Tibial nerve (tissue), 4 donors: ENCODE measurements at places on chromosomes 2 and 18. TPM values are rescaled to one million over a fixed set of nuclear protein-coding genes. Genes with fewer than 3 reads are reported as not detected.

The ARHGAP28 gene
- total RNA-seq = 7.8 TPM

The POTEF gene
- total RNA-seq = not detected

The CAD gene
- 40.2 TPM for total RNA-seq

The RIT2 gene
- total RNA-seq = not detected

The SERPINB2 gene
- total RNA-seq = not detected

The LIMS2 gene
- 95.7 TPM for total RNA-seq

The C2orf15 gene
- total RNA-seq = not detected

The UGT1A10 gene
- not detected for total RNA-seq

The SERPINB3 gene
- total RNA-seq = not detected

The AQP12B gene
- total RNA-seq = not detected

The CSRNP3 gene
- 1.3 TPM for total RNA-seq

The CFC1 gene
- total RNA-seq = not detected

The FSIP2 gene
- 1.2 TPM for total RNA-seq

The PLB1 gene
- 8.4 TPM for total RNA-seq

The CXCR1 gene
- total RNA-seq = not detected

The TNFAIP6 gene
- total RNA-seq = 6.5 TPM

The UGT1A8 gene
- not detected for total RNA-seq

The COBLL1 gene
- 190 TPM for total RNA-seq

The KLHL29 gene
- 41.0 TPM for total RNA-seq

The PSMA8 gene
- not detected for total RNA-seq

The ARL4C gene
- 13.3 TPM for total RNA-seq

The KCTD1 gene
- 40.0 TPM for total RNA-seq

The RTP5 gene
- not detected for total RNA-seq

The COL4A4 gene
- 5.7 TPM for total RNA-seq

The ZNF532 gene
- total RNA-seq = 125 TPM

The LRRC30 gene
- total RNA-seq = not detected

The DPP10 gene
- total RNA-seq = 0.20 TPM

The PLGLB1 gene
- not detected for total RNA-seq

The FIGN gene
- total RNA-seq = 12.3 TPM

The DSG2 gene
- 6.6 TPM for total RNA-seq

The TNS1 gene
- 648 TPM for total RNA-seq

The PSTPIP2 gene
- 8.1 TPM for total RNA-seq

The FAM110C gene
- total RNA-seq = not detected

The TRAK2 gene
- total RNA-seq = 34.1 TPM

The DPYSL5 gene
- total RNA-seq = not detected

The TMEM247 gene
- total RNA-seq = not detected
